ENCODE measurements at places on chromosomes 4 and X. TPM values are rescaled to one million over a fixed set of nuclear protein-coding genes. Genes with fewer than 3 reads are reported as not detected.

The ITM2A gene
- total RNA-seq: 0.38 TPM

The SYN1 gene
- total RNA-seq: 0.33 TPM

The GAGE12E gene
- not detected for total RNA-seq

The TAF7L gene
- total RNA-seq: not detected

The SERTM2 gene
- total RNA-seq: not detected

The PABPC5 gene
- total RNA-seq: 0.03 TPM

The MAGEB6B gene
- not detected for total RNA-seq

The ATP8A1 gene
- total RNA-seq: 0.05 TPM

The CTAG1A gene
- total RNA-seq: 0.18 TPM

The STBD1 gene
- total RNA-seq: 6.4 TPM

The TTC29 gene
- not detected for total RNA-seq

The CXorf49 gene
- total RNA-seq: not detected

The ADGRL3 gene
- 0.05 TPM for total RNA-seq

The TLL1 gene
- total RNA-seq: 0.40 TPM

The TMEM156 gene
- total RNA-seq: 23.0 TPM

The ARHGAP36 gene
- total RNA-seq: not detected

The TDO2 gene
- total RNA-seq: 1.1 TPM

The IL2RG gene
- 0.10 TPM for total RNA-seq

The TGIF2LX gene
- total RNA-seq: not detected

The MMRN1 gene
- total RNA-seq: not detected

The XAGE2 gene
- total RNA-seq: not detected

The CCDC110 gene
- total RNA-seq: not detected

The KLKB1 gene
- not detected for total RNA-seq

The MAOB gene
- 0.27 TPM for total RNA-seq

The CFAP99 gene
- total RNA-seq: not detected

The TRIM75 gene
- total RNA-seq: not detected

The PRDM5 gene
- total RNA-seq: 3.3 TPM

The STPG2 gene
- not detected for total RNA-seq

The SGCB gene
- 17.3 TPM for total RNA-seq

The LRIT3 gene
- 0.06 TPM for total RNA-seq

The RPL39 gene
- total RNA-seq: 3,644 TPM

The TMSB15B gene
- 4.3 TPM for total RNA-seq

The PARM1 gene
- total RNA-seq: 0.62 TPM

The OPN1LW gene
- total RNA-seq: not detected

The CSAG3 gene
- not detected for total RNA-seq

The AREG gene
- 79.1 TPM for total RNA-seq

The PDZD4 gene
- 2.7 TPM for total RNA-seq

The LNX1 gene
- not detected for total RNA-seq

The PRPS2 gene
- 46.9 TPM for total RNA-seq

The CYTL1 gene
- not detected for total RNA-seq

The INTS6L gene
- 0.23 TPM for total RNA-seq

The NEUROG2 gene
- not detected for total RNA-seq

The ADH6 gene
- total RNA-seq: not detected

The FAM114A1 gene
- total RNA-seq: 24.2 TPM

The PTPN13 gene
- total RNA-seq: 5.1 TPM

The MAGEA10 gene
- total RNA-seq: not detected

The MAGEA11 gene
- not detected for total RNA-seq

The SOX3 gene
- total RNA-seq: not detected

The FGG gene
- total RNA-seq: 4.8 TPM

The USP46 gene
- 8.7 TPM for total RNA-seq

The SCARB2 gene
- total RNA-seq: 53.8 TPM

The TCEAL7 gene
- total RNA-seq: not detected

The EPHA5 gene
- 0.41 TPM for total RNA-seq

The SMIM43 gene
- 0.75 TPM for total RNA-seq

The TREX2 gene
- total RNA-seq: 0.78 TPM

The SPIN2B gene
- total RNA-seq: 9.8 TPM

The GRK4 gene
- 1.7 TPM for total RNA-seq

The PPP3CA gene
- 24.7 TPM for total RNA-seq
